IPS DF 6.9 (cell line): ENCODE measurements at places on chromosomes 12 and 14.

- no peak for DNase-seq
These were observed 1617.8 kb upstream of the FLRT2 start for GRCh38 chr14:83912032-83912642.

GRCh38 chr12:54017027-54017788 is 8.4 kb downstream of the HOXC8 start:
- DNase-seq = no peak

DNA sequence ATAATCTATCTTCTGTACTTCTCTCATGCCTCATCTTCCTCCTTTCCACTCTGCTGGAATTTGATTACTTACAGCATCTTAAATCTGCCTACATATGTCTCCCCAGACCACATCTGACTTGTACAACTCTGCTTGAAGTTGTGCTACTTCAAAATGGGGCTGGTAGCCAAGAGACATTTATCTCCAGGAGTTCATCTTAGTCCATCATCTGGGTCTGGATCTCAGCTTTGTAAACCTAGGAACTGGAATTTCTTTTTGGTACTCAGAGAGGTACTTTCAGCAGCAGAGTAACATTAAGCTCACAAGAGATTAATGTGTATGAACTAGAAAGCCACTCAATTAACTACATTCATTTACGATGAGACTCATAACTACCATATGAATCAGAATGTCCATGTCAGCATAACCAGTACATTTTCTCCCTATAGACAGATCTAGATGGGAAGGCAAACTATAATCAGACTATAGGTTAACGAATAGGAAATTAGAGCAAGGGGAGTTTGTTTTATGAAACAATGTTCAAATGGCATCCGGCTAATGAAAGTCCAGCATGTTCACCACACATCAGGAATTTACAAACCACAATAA is 178.8 kb downstream of the CEP128 start:
- no peak for DNase-seq

DNA sequence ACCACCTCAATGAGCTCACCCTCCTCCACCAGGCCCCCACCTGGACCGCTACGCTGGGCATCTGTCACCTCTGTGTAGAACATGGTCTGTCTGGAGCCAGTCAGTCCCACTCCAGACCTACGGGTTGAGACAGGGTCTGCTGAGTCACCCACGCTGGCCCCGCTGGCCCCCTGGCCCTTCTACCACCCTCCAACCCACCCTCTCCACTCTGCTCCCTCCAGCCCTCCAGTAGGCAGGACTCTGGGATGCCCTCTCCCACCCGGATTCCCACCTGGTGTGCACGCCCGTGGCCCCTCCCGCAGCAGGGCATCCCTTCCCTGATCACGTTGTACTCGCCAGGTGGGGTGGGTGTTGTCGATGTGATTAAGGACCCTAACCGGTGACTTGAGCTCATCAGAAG is 4.6 kb upstream of the JAG2 start:
- no peak for DNase-seq

GRCh38 chr12:109246221-109246620 is 62.9 kb downstream of the FOXN4 start:
- no peak for DNase-seq

GRCh38 chr12:42422785-42423184 is 96.8 kb downstream of the PPHLN1 start:
- no peak for DNase-seq

DNA sequence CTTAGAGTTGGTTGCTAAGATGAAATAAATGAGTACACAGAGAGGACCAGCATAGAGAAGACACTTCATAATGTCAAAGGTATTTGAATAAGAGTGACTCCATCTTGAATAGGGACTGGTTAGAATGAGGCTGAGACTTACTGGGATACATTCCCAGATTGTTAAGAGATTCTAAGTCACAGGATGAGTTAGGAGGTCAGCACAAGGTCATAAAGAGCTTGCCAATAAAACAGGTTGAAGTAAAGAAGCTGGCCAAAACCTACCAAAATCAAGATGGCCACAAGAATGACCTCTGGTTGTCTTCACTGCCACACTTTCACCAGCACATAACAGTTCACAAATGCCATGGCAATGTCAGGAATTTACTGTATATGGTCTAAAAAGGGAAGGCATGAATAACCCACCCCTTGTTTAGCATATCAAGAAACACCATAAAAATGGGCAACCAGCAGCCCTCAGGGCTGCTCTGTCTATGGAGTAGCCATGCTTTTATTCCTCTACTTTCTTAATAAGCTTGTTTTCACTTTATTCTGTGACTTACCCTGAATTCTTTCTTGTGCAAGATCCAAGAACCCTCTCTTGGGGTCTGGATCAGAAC is 8.3 kb upstream of the SERPINA1 start:
- no peak for DNase-seq

DNA sequence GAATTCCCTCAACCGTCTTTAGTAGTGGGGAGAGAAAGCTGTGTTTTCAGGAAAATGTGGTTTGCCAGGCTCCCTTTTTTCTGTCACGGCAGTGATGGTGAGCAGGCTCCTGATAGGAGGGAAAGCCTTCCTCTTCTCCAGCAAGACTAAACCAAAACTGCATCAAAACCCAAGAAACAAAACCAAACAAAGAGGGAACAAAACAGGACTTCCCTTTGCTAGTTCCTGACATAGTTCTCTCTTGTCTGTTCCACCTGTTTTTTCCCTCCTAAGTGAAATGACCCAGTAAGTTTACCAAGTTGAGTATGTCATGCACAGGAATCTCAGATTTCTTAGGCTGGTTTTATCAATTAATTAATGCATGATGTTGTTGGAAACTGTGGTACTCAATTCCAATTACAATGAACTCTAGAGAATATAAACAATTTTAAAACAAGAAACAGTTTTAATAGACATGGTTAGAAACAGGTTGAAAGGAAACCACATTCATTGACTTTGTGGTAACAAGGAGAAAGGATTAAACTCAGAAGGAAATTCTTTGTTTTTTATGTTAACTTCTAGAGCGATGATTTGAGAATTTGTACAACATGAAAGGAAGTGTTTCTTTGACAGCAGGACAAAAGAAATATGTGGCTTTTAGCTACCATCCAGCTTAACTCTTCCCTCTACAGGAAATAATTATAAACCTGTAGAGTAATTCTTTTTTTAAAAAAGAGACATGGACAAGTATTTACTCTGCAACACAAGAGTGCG is 23.0 kb upstream of the CSRP2 start:
- DNase-seq = no peak

DNA sequence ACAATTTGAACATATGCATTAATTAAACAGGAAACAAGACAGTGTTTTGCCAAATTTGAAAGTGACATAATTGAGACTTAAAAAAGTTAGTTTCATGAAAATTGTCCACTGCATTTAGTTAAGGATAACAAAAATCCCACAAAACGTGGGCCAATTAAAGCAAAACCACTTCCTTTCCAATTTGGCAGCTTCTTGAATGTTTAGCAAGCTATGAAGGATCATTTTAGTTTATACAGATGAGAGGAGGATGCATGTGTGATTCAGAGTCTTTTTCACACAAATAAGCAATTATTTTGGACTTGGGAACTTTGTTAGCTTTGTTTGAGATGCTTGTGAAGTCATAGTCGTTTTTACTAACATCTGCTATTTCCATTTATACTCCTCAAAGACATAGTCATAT is 109.6 kb downstream of the ATXN7L3B start:
- DNase-seq = no peak

- DNase-seq = no peak
These were observed 474.0 kb downstream of the ZFP36L1 start for GRCh38 chr14:68318828-68319227.

GRCh38 chr12:6773590-6774351 is 1.5 kb downstream of the LAG3 start:
- DNase-seq = no peak

GRCh38 chr14:53701108-53701875 is 255.3 kb downstream of the BMP4 start:
- DNase-seq = no peak

- no peak for DNase-seq
These were observed 12.0 kb downstream of the SLC15A4 start for GRCh38 chr12:128811806-128812205.

- no peak for DNase-seq
These were observed 420.2 kb downstream of the MED13L start for GRCh38 chr12:115857160-115857920.

GRCh38 chr12:18283831-18284230 is 22.5 kb downstream of the PIK3C2G start:
- DNase-seq = no peak

GRCh38 chr12:132566516-132567131 is 43.8 kb downstream of the LRCOL1 start:
- no peak for DNase-seq

DNA sequence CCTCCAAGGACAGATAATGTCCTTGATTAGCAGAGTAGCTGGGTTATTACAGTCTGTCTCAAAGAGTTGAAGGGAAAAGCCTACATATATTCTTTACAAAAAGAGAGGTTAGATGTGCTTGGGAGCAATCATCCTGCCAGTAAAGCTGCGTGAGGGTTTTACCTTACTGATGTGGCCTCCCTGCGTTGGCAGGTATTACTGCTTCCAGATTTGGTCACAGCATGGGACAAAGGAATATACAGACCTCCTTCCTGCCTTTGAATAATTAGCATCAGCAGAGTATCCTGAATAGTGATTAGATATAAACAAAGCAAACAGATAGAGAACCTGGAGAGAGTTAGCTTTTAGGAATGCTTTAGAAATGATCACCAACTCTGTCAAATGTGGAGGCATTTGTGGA is 69.6 kb downstream of the TMTC2 start:
- no peak for DNase-seq

- DNase-seq = no peak
These were observed 265.7 kb upstream of the MGAT4C start for GRCh38 chr12:86521870-86522269.

DNA sequence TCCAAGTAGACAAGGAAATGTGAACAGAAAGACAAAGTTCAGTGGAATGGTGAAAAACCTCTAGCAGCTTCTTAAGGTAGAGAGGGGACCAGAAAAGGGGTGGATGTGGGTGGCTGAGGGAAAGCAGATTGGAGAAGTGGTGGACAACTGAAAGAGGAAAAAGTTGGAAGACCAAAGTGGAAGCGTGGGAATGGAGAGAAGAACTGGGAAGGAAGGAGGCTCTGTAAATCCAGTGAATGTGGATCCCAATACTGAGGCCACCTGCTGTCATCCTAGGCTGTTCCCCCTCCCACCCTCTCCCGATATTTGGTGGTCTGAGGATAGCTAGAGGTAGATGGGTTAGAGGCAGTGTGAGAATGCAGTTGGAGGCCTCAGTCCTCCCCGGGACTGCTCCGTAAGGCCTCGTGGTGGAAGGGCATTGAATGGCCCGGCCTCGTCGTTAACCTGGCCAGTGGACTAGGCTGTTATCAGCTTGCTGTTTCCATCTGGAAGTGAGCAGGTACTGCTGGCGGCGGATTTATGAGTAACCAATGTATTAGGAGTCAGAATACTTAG is 822 bp upstream of the POU6F1 start:
- DNase-seq = no peak

GRCh38 chr12:2691006-2691344 is 103.8 kb upstream of the FKBP4 start:
- DNase-seq = no peak

GRCh38 chr12:117985182-117985581 is 16.4 kb upstream of the KSR2 start:
- no peak for DNase-seq

DNA sequence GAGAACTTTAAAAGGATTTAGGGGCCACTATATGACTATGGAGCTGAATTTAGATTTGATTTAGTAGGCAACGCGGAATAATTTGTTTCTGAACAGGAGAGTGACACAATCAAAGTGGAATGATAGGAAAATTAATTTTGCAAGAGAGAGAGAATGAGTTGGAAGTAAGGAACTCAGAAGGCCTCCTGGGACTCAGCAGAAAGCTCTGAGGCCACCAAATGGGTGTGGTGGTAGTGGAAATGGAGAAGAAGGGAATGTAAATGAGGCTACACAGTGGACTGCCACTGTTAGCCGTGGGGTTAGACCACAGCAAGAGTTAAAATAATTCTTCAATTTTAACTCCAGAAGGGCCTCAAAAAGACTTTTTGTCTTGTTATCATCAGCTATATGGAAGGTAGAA is 102.7 kb downstream of the LRRK2 start:
- DNase-seq = no peak

GRCh38 chr12:49340971-49341776 is 4.2 kb upstream of the C1QL4 start:
- no peak for DNase-seq
